NCI-H1930 (cell line): ENCODE measurements at places on chromosomes 2 and 18.

DNA sequence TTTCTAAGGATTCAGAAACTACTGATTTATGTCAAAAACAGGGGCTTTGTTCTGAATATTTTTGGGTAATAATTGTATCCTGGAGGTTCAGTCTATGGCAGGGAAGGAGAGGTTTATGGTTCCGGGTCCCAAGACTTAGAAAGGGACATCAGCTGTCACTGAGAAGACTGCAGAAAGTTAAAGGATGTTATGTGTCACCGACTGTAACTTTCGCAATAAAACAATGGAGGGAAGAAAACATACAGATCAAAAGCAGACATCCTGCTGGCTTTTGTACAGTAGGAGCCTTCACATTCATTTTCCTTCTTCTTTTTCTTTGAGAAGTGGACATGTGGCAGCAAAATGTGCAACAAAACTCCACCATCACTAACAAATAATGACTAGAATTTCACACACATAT is 900.7 kb upstream of the SOX11 start:
- DNase-seq, result no peak

DNA sequence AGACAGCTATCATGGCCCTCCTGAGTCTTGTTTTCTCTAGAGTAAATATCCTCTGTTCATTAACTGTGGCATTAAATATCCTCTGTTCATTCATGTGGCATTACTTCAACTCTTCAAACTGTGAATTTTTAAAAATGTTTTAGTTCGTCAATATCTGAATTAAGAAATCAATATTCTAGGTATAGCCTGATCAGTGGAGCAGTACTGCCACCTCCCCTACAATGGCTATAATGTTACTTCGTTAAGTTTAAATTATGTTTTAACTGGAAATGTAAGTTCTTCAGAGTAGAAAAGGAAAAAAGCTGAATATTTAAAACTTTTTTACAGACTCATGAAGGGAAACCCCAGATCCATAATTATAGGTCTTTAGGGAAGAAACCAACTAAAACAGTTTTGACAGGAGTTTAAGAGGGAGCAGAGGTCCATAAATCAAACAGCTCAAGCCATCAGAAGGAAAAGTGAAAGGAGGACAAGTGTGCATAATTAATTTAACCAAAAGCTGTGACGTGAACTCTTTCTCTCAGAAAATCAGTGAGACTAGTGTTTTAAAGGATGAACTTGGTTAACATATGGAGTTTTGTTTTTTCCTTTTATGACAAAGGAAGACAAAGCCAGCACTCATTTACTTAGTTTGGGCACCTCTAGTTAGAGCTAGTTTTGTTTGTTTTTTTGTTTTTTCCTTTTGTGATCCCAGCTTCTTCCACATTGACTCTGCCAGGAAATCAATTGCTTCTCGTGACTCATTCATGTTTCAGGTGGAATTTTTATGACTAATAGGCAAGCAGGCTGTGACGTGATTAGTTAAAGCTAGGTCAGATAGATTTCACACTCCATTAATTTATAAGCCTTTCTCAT is 44.9 kb downstream of the RBBP8 start:
- no peak for DNase-seq

GRCh38 chr2:119751706-119752105 is 8.0 kb upstream of the PTPN4 start:
- no peak for DNase-seq

DNA sequence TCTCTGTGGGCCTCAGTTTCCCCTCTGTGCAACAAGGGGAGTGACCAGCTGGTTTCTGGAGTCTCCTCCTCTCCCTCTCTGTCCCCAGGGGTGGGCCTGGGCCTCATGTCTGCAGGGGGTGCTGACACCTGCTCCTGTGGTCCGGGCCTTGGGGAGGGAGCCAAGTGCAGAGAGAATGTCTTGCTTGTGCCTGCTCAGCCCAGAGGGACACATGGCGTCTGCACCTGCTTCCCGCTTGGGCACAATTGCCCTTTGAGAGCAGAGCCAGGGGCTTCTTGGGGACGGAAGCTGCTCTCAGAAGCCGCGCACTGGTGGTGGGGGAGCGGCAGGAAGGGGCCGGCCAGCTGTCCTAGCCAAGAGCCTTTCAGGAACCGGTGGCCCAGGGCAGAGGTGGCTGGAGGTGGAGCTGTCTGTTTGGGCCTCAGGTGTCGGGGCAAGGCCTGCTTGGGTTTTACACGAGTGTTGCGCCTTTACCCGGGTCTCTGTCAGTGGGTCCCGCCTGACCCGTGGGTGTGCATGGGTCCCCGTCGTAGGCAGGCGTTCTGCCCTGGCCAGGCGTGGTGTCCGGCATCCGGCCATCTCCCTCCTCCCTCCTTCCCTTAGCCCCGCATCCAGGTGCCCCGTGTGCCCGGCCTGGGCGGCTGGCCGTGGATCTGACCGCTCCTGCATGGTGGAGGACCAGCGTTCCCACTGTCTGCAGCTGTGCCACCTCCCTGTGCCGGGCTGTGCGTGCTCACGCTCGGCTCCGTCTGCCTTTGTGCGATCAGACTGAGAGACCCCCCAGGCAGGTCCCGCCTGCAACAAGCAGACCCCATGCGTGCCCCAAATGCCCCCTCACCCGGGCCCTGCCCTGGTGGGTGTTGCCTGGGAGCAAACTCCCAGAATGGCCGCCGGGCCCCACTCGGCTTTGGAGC is 4.0 kb downstream of the NEU4 start:
- DNase-seq, result no peak

DNA sequence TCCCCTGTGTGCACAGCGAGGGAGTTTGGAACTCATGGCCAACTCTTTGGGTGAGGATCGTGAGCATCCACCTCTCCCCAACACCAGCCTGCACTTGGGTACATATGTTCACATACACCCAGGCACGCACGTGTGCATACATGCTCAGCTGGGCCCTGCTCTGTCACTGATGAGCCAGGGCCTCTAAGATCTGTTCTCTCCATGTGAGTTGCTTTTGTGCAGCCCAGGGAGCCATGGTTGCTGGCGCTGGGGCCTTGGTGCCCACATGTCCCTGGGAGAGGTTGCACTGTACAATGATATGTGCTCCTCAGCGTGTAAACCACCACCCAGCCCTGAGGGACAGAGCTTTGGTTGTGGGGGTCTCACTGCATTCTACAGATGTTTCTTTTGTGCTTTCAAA is 44.1 kb downstream of the KLHL29 start:
- no peak for DNase-seq

GRCh38 chr2:139000131-139000785 is 220.1 kb upstream of the NXPH2 start:
- DNase-seq, result no peak

DNA sequence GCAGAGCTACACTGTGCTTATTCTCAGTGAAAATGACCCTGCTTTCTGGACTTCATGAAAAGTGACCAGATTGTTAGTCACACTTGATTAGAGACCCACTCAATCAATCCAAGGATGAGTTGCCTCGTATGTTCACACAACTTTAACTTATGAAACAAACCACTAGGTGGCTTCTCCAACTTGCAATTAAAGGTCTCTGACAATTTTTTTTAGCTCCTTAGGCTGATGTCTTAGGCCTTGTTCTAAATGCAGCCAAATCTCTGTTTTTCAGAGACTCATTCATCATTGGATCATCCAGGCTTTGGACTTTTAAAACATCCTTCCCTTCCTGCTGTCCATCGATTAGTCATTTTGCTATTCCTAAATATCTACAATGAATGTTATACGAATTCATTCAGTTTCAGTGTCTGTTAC is 63.4 kb downstream of the MREG start:
- DNase-seq, result no peak

DNA sequence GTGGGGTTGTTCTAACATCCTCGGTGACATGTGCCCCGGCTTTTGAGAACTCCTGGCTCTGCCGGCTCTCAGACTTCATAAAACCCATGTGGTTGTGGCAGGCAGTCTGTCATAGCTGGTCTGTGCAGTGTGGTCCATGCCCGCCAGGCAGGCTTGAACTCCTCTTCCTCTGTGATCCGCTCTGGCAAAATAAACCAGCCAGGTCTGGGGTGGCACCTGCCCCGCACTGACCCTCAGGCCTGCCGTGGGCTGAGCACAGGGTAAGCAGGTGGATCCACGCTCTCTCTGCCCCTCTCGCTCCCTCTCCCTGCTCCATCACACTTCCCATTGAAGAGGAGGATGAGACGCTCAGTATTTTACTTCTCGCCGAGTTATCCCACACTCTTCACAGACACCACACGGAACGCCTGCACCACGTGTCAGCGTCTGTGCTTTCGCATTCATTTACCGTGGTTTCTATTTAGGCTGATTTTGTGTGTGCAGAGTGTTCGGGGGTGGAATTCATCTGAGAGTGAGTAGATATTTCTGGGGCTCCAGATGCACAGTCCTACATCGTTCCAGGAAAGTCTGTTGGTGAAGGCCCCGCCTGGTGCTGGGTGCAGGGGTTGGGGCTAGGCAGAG is 56.4 kb downstream of the RTP5 start:
- DNase-seq, result no peak

DNA sequence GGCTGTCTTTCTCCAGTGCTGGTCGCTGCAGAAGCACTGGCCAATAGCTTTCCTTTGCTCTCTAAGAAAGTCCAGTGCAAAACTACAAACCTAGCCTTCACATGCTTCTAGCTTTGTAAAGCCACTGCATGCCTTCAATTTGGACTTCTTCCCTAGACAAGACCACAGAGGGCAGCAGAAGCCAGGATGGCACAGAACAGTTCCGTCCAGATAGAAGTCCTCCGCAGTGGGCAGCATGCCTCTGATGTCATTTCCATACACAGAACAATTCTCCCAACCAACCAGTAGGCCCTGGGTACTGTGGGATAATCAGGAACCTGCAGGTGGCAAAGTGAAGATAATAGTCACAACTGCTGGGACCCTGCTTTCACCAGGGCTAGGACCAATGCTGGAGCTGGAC is 3.3 kb downstream of the ST6GAL2 start:
- DNase-seq, result no peak

DNA sequence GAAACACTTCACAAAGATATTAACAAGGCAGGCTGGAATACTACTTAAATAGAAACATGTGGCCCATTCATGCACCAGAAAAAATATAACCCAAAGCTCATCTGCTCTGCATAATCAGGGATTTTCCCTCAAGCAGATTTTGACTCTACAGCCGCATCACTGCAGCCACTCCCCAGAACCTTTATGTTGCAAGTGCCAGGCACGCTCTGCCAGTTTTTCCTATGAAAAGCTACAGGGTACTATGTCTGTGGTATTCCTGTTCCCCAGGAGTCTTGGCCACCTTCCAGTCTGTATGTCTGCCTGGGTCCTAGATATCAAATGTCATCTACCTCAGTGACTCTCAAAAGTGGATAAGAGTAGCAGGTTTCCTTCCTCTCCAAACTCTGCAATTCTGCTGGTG is 3.8 kb downstream of the COA5 start:
- DNase-seq, result no peak

DNA sequence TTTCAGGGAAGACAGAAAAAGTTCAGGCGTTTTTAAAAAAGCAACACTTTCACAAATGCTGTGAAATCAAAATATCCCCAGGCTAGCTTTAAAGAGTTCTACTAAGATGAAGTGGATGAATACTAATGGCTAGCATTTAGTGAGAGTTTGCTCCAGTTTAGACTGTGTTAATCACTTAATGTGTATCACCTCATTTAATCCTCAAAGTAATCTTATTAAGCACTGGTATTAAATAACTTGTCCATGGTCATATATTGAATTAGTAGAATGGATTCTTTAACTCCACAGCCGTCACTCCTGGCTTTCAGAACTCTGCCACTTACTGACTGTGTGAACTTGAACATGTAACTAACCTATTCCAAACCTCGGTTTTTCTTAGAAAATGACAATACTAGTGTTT is 66.0 kb downstream of the CABYR start:
- no peak for DNase-seq

DNA sequence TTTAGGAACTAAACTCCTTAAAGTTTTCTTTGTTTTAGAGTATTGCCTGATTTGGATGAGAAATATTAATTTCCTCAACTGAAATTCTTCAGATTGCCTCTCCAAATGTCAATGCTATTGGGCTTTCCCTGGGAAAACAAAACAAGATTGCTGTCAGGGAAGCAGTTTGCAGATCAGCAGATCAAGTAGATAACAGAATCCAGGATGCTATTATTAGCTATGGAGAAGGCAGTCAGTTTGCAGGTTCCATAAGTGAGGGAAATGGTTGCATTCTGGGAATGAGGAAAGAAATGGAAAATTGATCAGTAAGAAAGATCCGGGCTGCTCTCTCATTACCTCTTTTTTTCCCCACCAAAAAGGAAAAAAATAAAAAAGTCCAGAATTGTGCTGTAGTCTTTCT is 11.0 kb downstream of the LINC00305 start:
- DNase-seq, result no peak

DNA sequence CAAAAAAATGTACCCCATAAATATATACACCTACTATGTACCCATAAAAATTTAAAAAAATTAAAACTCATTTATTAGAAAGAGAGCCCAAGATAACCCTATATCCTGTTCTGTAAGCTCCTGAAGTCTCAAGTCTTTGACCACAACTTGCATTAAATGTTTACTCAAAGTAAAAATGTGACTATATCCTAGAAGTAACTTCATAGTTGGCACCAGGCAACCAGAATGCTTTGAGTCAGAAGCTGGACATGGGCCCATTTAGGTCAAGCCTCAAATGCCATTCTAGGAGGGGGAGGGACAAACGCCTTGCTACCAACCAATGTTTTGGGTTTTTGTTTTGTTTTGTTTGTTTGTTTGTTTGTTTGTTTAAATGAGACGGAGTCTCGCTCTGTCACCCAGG is 9.3 kb upstream of the TBC1D8 start:
- no peak for DNase-seq

DNA sequence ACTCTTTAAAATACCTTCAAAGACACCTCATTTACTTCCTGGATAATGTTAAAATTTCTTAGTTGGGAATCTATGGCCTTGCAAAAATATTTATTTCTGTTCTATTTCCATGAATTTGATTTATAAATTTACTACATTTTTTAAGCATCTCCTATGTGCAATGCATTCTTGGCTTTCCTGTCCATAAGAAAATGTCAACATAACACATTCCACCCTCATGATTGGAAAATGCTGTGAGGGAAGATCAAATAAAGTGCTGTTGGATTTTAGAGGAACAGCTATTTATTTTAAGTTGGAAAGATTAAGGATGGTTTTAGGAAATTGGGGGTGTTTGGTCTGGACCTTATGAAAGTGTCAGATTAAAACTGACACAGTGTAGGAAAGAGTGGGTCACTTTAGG is 45.4 kb upstream of the MC4R start:
- DNase-seq, result no peak

DNA sequence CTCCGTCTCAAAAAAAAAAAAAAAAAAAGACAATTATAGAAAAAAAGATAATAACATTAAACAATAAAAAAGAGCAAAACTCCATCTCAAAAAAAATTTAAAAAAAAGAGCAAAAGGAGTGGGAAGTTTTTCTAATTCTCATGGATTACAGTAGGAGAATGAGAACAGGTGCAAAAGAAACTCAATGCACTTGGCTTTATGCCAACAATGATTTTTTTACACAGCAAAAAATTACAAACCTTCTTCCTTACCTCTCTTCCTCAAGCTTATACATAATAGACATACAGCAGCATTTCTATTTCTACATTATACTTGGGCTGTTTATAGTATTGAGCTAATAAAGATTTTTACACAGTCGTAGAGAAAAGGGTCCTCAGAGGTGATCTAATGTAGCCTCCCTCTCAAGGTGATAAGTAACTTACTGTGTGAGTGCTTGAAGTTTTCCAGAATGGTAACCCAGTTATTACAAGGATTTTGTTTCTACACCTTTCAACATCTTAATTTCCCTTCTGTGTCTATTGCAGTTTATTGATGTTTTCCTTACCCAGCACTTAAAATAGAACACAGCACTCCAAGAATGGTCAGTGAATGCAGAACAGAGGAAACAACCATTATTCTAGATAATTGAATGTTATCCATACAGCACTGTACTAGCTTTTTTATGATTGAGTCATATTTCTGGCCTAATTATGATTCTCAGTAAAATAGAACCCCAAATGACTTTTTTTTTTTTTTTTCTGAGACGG is 34.9 kb upstream of the RNF138 start:
- no peak for DNase-seq

- DNase-seq, result no peak
Observed at GRCh38 chr2:8573942-8574195, 108.0 kb upstream of the ID2 start.
